ENCODE measurements at places on chromosomes 1 and 21.
A peak's percentile ranks its signal among the peaks of the same experiment; 100 is the strongest.

- no peak for DNase-seq
Measured at GRCh38 chr21:42839271-42840231, 39.8 kb downstream of the WDR4 start.

DNA sequence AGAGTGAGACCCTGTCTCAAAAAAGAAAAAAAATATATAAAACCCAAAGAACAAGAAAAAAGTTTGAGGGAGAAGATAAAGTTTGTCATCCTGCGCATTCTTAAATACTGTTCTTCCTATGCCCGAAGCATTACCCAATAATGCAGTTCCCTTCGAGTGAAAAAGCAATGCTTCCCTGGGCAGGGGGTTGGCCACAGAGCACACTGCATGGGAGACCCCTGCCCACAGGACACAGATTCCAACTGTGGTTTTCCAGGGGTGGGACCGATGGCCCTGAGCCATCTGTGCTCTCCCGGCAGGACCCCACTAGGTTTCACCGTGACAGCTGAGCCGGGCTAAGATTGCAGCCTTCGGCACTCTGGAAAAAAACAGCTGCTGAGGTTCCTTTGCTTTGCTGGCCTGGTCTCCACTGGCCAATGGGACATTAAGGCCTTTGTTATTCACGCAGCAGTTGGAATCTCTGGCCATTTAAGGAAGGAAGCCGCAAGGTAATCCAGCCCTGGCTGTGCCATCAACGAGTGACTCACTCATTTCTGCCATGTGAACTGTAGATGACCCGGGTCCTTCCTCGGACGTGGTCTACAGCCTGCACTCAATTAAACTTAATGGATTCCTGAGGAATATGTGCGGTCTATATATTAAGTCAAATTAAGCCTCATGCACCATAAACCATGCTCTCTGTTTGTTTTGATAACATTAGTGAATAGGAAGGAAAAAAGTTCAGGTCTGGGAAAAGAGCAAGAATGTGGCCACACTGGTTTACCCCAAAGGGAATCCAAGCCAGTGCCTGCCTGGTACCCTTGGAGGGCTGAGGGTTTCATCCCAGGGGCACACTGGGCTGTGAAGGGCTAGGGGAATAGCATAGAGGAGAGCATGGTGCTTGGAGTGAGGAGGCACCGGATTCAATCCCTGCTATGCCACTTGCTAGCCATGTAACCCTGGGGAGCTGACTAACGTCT is 163.2 kb downstream of the ZBTB18 start:
- peak; percentile 96 for DNase-seq

- DNase-seq = peak; percentile 42
Measured at GRCh38 chr1:235999259-235999925, 65.5 kb downstream of the NID1 start.

DNA sequence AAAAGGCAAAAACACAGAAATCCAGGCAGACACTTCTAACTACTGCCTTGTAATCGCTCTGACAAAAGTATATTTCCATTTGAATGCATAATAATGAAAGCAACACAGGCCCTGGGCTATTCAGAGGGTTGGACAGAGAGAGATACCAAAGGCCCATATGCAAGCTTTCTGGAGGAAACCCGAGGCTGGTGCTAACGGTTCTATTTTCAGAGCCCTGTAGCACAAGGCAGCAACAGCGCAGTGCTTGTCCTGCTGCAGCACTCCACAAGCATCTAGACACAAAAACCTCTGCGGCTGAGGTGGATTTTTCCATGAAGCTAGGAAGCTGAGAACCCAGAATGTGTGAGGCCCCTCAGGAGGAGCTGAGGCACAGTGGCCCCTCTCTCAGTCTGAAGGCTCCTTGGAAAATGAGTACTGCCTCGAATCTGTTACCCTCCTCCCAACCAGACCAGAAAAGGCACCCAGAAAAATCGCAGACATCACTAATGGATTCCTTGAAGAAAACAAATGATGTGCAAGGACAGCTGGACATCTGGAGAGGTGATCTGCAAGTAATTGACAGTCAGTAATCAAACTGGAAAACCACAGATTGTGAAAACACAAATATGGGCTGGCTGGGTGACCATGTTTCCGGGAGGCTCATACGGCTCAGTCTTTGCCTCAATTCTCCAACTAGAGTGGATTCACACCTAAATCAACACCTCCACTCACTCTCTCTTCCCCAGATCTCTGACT is 54.0 kb downstream of the COLGALT2 start:
- no peak for DNase-seq

DNA sequence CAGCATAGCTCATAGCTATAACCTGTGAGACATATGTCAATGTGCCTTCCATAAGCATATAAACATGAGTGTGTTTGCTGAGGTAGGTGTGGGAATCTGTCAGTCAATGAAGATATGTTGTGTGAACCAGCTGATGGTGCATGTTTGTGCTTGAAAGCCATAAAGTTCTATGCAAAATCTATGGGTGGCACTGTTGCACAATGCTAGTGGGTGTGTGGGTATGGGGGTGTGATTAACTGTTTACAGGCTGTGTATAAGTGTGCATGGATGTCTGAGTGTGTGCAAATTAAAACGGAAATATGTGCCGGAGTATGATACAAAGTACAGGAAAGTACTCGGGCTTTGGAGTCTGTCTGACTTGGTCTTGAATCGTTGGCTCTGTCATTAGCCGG is 1.0 kb upstream of the ATP2B4 start:
- DNase-seq = peak; percentile 54

DNA sequence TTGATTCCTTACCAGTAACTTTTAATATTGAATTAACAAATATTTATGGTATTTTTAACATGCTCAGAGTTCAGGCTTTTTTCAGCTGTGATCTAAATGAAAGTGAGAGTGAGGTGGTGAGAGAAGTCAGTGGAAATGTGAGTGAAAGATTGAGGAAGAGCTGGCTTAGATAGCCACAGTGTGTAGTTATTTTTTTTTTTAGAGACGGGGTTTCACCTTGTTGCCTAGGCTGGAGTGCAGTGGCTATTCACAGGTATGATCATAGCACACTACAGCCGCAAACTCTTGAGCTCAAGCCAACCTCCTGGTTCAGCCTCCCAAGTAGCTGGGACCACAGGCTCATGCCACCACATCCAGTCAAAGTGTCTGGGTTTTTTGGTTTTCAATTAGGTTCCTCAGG is 10.9 kb downstream of the RNF11 start:
- no peak for DNase-seq

DNA sequence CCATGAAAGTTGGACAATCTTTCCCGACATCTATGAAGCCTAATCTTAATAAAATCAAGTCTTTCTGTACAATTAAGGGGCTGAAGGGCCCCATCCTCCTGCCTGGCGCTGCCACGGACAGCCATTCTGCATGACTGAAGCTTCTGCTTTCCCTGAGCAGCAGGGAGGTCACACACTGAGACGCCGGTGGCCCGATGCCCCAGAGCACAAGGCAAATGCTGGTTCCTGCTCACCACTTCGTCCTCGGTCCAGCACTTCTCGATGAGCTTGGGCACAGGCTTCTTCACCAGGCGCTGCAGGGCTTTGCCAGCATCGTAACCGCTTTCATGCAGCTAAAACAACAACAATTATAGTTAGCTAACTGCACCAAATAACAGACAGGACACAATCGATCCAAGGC is 147.8 kb downstream of the SLC45A1 start:
- no peak for DNase-seq

DNA sequence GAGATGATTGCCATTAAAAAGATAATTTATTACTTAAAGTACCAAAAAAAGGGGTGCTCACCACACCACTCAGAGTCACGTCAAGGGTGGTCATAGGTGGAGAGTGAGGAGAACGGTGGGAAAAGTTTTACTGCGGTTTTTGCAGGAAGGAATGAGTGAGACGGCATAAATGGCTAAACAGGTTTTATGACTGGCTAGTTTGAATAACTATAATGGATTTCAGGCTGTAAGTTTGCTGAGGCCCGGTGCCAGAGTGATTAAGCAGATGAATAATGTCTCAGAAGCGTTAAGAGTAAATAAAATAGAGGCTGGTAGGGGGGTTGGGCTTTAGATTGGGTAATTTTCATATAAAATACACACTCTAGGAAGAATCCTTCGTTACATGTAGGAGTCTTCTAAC is 1337.8 kb downstream of the AMY1C start:
- DNase-seq = peak; percentile 18

- no peak for DNase-seq
Measured at GRCh38 chr1:32232558-32233304, 10.5 kb downstream of the EIF3I start.

GRCh38 chr21:31872452-31873274 is at the start of gene HUNK:
TSS of gene HUNK (plus strand) at chr21:31873020. CDS start at chr21:31873675, 655 bp downstream.
- DNase-seq = peak; percentile 83

Measured in Caki2 (cell line).